ENCODE measurements at places on chromosomes 3 and 15.

DNA sequence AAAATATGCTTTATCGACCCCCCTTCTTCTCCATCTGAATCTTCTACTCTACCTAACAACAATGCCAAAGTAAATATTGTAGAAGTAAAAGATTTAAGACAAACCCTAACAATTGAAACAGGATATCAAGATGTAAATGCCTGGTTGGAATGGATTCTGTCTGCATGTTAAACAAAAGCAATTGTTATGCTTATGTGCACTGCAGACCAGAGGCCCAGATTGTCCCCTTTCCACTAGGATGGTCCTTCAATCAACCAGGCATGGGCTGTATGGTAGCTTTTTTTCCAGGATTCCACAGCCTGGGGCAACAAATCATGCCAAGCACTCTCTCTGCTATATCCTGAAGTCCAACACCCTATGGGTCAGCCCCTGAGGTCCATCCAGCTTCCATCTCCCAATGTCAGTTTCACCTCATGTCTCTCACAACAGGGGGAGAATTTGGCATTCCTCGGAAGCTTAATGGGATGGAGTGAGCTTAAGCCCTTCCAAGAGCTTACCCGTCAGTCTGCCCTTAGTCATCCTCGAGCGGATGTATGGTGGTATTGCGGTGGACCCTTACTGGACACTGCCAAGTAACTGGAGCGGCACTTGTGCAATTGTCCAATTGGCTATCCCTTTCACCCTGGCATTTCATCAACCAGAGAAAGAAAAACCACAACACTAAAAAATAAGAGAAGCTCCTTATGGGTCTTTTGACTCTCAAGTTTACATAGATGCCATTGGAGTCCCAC is 36.2 kb downstream of the ZNF589 start:
- no peak for DNase-seq

DNA sequence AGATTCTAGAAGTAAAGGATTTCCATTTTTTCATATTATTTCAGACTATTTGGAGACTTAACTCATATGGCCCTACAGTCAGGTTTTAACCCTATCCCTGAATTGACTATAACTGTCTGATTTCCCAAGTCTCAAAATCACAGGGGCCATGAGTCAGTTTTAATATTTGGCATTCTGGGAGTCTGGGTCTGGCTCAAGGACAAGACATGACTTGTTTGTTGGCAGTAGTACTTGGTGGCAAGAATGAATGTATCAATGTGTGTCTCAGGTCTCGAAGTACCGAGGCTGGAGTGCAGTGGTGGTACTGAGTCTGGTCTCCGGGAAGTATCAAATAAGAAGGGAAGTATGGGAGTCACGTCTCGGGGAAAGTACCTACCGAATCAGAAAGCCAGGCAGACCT is 10.8 kb downstream of the UMPS start:
- DNase-seq, result no peak

DNA sequence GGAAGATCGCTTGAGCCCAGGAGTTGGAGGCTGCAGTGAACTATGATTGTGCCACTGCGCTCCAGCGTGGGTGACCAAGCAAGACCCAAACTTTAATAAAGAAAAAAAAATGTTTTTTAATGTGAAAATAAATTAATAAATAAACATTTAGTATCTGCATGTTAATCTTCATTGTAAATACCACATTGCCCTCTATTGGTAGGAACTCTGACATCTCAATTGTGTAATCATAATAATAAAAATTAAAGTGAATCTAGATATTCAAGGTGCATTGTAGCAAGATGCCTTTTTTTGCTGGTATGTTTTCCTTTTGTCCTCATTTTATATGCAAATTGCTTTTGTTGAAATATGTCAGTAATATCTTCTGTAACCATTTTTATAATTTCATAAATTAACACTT is 95.0 kb upstream of the LIMD1 start:
- no peak for DNase-seq

DNA sequence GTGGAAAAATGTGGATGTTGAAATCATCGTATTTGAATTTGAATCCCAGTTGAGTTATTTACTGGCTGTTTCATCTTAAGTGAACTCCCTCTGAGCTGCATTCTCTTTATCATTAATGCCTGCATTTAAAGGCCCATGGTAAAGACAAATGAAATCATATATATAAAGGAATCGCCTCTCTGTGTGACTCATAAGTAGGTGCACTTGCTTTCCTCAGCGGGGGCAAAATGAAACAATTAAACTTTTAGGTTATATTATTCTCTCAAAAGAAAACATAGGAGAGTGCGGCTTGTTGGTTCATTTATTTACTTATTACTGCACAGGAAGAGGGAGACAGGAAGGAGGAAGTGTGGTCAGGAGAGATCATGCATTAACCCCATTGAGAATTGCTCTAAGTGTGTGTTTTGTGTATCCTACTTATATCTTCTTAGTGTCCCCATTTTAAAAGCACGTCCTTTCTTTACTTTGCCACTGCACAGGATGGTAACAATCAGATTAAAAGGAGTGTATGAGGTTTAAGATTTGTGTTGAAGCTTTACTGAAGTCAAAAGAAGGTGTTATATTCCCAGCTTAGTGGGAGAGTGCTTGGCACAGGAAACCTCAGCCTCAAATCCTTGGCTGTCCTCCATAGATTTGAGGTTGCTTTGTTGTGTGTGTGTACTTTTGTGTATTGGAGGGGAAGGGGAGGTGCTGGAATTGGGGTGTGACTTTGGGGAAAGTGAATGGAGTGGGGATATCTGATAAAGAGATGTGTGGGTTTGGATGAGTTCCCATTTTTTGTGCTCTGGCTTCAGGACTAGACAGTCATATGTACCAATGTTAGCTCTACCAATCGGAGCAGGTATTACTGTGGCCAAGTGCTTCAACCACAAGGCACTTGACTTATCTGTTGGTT is 595.8 kb upstream of the NR2F2 start:
- no peak for DNase-seq

DNA sequence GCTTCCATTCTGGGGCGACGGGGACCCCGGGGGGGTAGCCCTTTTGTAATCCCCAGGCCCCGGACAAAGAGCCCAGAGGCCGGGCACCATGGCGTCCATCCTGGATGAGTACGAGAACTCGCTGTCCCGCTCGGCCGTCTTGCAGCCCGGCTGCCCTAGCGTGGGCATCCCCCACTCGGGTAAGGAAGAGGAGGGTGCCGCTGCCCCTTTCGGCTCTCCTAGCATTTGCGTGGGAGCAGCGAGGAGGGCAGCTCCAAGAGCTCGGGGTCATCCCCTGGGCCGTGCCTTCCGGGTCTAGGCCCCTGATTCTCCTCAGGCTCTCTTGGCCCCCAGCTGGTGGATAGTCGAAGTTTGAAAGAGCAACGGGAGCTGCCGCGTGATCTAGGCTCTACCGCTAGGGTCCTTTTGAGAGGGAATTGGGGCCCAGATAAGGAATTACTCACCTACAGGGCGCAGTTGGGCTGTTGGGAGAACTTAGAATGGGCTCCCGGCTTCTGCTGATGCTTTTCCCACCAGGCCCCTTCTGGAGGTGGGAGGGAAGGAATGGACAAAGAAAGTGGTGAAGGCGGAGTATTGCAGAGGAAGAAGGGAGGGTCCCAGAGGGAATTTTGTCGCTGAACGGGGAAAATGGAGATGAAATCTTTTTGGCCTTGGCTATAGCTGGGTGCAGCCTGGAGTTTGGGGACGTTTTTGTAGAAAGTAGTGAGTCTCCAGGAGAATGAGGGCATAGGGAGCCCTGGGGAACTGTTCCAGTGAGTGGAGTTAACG is 615 bp downstream of the VPS18 start:
- no peak for DNase-seq

GRCh38 chr3:37474901-37475331 is 300.5 kb upstream of the LRRFIP2 start:
- DNase-seq, result no peak

DNA sequence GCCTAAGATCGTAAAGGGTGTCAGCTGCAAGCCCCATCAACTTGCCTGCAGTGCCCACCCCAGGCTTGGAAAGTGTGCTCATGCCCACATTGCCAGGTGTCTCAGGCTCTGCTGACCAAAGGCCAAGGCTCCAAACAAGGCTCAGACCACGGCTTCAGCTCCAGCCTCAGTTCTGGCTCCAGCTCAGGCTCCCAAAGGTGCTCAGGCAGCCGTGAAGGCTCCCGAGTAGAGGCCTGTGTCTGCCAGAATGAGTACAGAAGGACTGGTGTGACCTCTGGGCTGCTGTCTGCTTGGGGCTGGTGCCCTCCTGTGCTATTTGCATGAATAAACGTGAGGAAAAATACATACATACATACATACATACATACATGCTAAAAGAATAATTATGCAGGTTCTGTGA is 27.9 kb upstream of the UACA start:
- no peak for DNase-seq

DNA sequence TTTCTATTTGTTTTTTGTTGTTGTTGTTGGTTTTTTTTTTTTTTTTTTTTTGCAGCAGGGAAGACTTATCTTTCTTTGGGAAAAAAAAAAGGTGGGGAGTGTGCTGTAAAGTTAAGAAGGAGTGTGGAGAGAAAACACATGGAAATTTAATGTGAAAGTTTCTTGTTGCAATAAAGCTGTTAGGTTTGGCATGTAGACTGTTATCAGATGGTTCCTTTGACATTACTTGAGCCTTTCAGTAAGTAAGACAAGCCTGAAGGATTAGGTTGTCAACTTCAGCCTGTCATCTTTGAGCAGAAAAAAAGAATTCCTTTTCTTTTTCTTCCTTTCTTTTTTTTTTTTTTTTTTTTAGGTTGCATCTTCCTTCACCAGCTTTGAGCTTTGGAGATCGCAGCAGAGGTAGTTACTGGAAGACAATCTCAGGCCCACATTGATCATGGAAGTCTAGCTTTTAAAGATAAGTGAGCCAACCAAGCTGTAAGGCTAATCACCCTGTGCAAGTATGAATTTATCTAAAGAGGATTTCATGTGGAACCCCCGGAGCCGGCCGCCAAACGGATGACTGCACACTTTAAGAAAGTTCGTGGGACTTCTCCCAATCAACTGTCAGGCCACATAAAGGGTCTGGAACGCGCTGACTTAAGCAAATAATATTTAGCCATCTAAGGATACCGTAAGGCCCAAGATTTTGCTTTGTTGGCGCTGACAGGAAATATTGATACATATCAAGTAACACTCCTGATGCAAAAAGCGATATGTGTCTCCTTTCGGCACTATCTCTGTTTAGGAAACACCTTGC is 1040.1 kb upstream of the NR2F2 start:
- DNase-seq, result no peak

DNA sequence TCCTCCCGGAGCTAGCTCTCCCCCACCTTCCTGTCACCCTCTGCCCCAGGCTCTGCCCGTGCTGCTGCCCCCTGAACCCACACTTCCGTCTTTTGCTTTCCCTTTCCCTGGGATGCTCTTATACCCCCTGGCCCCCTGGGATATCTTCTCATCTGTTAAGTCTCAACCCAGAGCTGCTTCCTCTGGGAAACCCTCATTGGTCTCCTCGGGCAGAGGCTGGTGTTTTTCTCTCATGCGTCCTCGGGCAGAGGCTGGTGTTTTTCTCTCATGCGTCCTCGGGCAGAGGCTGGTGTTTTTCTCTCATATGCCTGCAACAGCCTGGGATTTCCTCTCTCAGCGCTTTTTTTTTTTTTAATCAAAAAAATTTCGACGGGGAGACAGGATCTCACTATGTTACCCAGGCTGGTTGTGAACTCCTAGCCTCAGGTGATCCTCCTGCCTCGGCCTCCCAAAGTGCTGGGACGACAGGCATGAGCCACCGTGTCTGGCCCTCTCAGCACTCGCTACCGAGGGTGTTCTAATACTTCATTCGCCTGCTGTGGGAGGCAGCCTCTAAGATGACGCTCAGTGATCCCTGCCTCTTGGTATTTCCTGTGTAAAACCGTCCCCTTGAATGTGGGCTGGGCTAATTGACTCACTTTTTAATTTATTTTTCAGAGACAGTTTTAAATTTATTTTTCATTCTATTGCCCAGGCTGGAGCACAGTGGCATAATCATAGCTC is 62.7 kb upstream of the TFRC start:
- no peak for DNase-seq

GRCh38 chr3:32510075-32510724 is 7.5 kb upstream of the CMTM6 start:
- peak; percentile 19 for DNase-seq

DNA sequence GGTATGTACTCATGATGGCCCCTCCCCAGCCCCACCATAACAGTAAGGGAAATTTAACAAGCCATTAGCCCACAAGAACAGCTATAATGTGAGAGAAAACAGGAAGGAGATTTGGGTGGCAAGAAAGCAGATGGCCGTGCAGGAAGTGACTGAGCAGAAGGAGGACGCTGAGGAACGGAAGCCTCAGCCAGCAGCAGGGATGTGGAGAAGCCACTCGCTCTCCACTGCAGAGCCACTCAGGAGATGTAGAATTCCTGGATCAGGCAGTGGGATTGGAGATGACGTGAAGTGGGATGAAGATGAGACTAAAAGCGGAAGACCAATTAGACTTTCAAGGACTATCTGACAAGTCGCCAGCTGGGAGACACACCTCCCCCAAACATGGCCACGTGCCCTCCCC is 31.2 kb downstream of the PRR23E start:
- no peak for DNase-seq

- no peak for DNase-seq
These were observed 742.4 kb downstream of the NAALADL2 start for GRCh38 chr3:175601521-175601920.

GRCh38 chr3:192992361-192992760 is 74.7 kb upstream of the MB21D2 start:
- no peak for DNase-seq

DNA sequence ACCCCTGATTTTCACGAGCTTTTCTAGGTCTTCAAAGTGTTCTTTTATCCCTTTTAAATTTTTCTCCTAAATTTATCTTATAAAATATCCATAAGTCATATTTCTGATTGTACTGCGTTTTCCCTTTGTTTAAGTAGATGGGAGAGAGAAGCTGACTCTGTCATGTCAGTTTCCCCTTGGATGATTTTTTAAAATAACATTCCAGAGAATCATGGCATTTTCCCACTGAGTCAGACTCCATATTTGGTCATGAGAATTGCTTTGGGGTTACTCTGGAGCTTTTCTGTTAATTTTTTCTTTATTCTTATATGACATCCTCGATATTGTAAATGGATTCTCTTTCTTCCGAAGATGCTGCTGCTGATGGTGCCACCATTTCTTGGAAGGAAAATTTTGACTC is 28.6 kb upstream of the UMPS start:
- no peak for DNase-seq

- no peak for DNase-seq
These were observed 195.4 kb upstream of the LPP start for GRCh38 chr3:187958432-187959003.

DNA sequence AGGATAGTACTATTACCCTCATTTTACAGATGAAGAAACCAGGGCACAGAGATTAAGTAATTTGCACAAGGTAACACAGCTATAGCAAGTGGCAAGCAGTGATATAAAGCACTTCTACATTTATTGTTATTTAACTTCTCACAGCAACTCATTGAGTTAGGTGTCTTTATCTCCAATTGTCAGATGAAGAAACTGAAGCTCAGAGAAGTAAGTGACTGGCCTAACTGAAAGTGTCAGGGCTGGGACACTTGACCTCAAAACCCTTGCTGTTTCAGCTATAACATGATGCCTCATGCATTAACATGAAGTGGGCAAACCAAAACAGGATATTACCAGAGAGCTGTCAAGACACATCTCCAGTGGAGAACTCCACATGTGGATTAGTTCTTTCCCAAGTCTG is 65.8 kb upstream of the LEKR1 start:
- no peak for DNase-seq

GRCh38 chr15:42491539-42492225 is 741 bp upstream of the ZNF106 start:
- no peak for DNase-seq

GRCh38 chr3:126083913-126084767 is at the start of gene SLC41A3:
Gene SLC41A3, minus strand, starts transcription at chr3:126084124. Its CDS starts 15,905 bp downstream, at chr3:126068219.
- DNase-seq, result peak; percentile 82

- DNase-seq, result no peak
These were observed 424.6 kb upstream of the GBE1 start for GRCh38 chr3:82186017-82186416.

Measured in NCI-H1092 (cell line).